ENCODE measurements at places on chromosomes 6 and 20.
A peak's percentile ranks its signal among the peaks of the same experiment; 100 is the strongest.

- no peak for DNase-seq
These were observed 1.4 kb downstream of the AARS2 start for GRCh38 chr6:44311767-44312166.

GRCh38 chr6:2007165-2007564 is 238.2 kb downstream of the GMDS start:
- DNase-seq = no peak

DNA sequence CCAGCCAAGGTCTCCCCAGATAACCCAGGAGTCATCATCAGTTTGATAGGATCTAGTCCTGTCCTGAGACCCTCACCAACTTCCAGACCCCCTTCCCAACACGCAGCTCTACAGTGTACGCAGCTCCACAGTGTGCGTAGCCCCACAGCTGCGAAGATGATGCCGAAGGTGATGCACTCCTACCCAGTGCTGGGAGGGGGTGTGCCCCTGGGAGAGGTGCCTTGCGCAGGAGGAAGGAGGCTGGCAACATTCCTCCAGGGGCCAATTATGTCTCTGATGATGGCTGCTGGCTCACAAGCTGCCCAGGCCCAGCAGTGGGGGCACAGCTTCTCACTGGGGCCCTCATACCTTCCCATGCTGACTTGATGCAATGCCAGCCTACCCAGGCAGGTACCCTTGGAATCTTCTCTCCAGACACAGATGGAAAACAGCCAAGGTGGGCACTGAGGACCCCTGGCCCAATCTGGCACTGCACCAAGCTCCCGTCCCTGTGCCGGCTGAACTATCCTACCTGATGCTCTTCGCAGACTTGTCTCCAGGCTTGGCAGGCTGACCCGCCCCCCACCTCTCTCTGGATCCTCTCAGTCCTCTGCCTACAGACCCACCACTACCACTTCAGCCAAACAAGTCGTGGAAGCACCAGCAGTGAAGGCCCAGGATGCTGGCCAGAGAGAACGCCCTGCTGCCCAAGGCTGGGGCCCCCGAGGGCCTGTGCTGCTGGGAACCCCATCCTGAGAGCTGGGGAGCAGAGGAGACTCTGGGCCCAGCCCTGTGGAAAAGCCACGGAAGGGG is 1.4 kb downstream of the ZNF512B start:
- no peak for DNase-seq

DNA sequence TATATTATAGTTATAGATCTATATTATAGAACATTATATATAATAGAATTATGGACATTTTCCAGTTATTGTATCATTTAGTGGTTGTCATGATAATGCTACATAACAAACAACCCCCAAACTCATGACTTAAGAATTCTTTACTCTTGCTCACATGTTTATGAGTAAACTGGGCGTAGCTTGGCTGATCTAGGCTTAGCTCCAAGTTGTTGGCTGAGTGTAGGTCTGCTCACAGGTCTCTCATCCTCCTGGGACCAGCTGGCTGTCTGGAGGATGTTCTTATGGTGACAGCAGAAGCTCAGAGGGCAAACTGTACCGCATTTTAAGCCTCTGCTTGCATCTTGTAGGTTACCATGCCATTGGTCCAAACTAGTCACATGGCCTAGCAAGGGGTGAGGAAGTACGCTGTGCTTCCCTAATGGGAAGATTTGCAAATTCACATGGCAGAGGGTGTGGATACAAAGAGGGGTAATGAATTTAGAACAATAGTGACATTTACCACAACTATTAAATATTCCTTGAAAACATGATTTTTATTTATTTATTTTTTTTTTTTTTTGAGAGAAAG is 34.2 kb downstream of the ARHGAP40 start:
- DNase-seq = no peak

- DNase-seq = no peak
These were observed 53.7 kb downstream of the GFOD1 start for GRCh38 chr6:13433709-13434121.

DNA sequence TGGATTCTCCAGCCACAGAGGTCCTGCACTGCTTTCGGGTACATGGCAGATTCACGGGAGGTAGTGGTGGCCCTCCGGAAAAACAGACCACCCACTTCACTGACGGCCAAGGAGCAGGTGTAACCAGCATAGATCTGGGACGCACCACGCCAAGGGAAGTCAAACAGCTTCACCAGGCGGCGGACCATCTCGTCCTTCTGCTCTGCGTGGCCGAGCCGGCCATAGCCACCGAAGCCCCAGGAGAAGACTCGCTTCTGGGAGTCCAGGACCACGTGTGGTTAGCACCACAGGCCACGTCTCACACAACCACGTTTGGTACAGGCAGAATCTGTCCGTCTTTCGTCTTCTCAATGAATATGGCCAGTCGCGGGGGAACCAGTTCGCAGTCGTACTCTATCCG is 184.8 kb upstream of the COL21A1 start:
- no peak for DNase-seq

DNA sequence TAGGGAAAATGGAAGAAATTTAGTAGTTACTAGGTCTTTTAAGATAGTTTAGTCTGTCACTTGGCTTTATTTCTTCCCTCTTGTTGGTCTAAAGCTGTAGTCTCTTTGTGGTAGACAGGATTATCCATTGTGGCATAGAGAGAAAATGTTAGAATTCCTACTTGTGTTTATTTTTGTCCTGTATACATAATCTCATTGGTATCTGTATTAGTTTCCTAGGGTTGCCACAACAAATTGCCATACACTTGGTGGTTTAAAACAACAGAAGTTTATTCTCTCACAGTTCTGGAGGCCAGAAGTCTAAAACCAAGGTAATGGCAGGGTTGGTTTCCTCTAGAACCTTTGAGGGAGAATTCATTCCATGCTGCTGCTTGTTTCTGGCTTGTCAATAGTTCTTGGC is 119.4 kb downstream of the ZFAND3 start:
- DNase-seq = no peak

- no peak for DNase-seq
These were observed 275.3 kb downstream of the ALDH8A1 start for GRCh38 chr6:134674562-134674961.

DNA sequence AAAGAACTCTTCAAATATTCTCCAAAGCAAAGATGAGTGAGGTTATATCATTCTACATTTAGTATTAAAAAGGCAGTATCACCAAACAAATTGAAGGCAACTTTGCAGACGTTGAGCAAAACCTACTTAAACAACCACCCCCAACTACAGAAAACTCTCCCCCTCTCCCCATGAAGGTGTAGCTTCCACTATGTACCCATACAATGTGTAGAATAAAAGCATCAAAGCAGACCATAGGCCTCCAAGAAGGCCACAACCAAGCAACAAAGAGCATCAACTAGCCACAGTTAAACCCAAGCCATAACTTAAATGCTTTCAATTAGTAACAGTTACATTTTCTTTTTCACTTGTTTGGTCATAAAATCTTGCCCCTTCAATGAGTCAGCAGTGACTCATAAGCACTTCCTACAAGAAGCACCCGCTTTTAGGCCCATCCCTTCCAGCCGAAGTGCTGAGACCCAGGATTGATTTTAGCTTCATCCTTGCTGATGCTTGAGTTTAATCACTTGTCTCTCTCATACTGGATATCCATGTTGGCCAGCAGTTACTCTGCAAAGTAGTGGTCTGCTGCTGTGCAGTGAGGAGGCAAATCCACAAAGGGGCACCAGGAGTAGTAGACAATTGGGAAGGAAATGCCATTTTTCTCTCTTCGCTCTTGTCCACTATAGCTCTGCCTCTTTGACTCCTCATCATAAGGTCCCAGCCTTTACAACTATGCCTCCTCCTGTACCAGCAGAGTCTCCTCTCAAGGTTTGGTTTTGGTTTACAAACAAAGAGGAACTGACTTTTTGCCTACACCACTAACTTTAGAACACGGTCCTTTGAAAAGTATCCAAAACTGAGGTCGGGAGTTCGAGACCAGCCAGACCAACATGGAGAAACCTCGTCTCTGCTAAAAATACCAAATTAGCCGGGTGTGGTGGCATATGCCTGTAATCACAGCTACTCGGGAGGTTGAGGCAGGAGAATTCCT is 8.4 kb upstream of the NUP153 start:
- DNase-seq = peak; percentile 33

GRCh38 chr20:42862446-42862845 is 327.3 kb downstream of the PTPRT start:
- DNase-seq = no peak

- peak; percentile 23 for DNase-seq
These were observed 86.5 kb downstream of the LYRM4 start for GRCh38 chr6:5174244-5174643.

GRCh38 chr6:158853880-158854213 is 34.7 kb upstream of the EZR start:
- no peak for DNase-seq

DNA sequence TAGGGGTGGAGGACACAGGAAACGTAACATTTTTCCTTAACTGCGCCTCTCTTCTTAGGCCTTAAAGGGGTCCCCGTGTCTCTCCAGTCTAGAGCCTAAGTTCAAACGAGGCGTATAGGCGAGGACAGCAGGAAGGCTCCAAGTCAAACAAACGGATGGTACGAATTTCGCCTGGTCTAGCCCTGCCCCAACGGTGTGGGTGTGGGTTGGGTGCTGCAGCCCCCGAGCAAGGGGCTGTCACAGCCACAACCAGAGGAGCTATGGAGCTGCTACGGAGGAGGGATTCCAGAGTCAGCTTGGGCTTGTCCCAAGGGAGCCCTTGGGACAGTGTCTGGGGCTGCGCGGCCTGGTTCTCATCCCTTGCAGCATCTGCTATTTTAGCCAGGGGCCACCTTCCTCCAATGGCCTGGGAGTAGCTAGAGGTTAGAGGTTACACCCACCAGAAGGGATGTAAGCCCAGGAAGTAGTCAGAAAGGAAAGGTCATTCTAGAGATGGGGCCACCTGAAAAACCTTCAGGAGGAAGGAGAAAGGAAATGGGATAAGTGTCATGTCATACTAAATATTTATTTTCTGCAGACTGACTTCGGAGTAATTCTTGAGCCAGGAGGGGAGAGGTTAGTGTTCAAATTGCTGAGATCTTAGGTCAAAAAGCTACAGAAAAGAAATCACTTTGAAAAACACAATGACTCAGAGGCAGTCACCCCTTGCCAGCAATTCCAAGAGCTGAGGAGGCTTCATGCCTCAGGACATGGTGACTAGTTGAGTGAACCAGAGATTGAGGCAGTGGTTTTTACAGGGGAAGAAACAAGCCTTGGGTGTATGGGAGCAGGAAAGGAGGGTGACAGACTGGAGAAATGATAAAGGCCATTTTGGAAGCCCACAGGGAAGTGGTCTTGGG is 21.7 kb downstream of the VPS52 start:
- no peak for DNase-seq

DNA sequence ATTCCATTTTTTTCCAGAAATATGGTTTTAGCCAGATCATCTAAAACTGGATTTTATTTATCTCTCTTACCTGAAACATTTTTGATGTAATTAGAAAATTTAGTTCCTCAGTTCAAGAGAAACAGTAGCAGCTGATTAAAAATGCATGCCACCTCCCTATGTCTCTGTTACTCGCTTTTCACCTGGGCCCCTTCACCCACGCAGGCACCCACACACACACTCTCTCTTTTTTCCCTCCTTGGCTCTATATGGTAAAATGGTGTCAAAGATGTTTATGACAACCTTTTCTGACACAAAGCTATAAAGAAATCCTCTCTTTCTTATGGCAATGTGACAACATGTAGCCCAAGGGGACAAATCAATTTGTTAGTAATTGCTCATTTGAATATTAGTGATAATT is 5.8 kb upstream of the SGK1 start:
- no peak for DNase-seq

DNA sequence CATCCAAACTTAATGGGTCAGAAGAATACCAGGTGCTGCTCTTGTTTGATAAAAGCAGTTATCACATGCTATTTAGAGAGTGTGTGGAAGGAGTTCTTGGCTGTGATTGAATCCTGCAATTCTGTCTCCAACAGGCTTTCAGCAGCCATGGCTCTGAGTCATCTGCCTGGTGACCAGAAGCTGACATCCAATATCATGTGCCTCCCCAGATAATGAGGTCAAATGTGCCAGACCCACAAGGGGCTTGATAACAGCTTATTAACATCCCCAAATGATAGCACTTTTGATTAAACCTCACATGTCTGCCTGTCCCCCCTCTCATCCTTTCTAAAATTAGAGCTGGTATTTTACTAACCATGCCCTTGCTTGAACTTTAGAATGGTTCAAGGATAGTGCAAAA is 175.7 kb upstream of the PLN start:
- no peak for DNase-seq

All from activated CD4-positive, alpha-beta T cell treated with anti-CD3 and anti-CD28 coated beads for 4 hours (primary cell).